ENCODE measurements at places on chromosomes 3 and 15. TPM values are rescaled to one million over a fixed set of nuclear protein-coding genes. Genes with fewer than 3 reads are reported as not detected.

- DNase-seq, result no peak
Measured at GRCh38 chr15:32099956-32100684, 69.8 kb downstream of the CHRNA7 start.

GRCh38 chr3:111989061-111989678 lies 9.6 kb upstream of the TAGLN3 start:
- DNase-seq, result no peak

DNA sequence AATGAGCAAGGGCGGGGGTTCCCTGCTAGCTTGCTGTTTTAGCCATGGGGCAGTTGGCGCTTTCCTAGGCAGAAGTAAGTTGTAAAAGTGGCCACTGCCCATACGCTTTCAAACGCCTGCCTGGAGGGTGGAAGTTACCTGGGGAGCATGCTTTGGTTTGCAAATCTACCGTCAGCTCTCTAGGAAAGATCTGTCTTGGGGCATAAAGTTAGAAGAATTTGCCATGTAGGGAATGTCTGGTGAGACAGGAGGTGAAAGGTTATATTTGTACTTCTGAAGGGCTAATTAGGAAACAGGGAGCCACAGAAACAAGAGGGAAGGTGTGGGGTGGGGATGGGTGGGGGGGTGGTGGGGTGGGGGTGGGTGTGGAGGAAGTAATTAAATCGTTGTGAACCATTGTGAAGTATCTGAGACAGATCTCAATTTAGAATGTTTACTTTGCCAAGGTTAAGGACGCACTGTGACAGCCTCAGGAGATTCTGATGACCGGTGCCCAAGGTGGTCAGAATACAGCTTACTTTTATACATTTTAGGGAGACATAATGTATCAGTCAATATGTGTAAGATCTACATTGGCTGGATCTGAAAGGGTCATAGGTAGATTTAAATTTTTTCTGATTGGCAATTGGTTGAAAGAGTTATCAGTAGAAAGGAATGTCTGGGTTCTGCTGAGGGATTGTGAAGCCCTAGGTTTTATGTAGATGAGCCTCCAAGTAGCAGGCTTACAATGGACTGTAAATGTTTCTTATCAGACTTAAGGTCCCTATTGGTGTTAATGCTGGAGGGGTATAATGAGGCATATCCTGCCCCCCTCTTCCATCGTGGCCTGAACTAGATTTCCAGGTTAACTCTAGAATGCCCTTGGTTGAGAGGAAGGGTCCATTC lies 62.0 kb upstream of the GCNT3 start:
- DNase-seq, result no peak

- no peak for DNase-seq
Measured at GRCh38 chr3:58129041-58129770, 81.6 kb downstream of the DNASE1L3 start.

DNA sequence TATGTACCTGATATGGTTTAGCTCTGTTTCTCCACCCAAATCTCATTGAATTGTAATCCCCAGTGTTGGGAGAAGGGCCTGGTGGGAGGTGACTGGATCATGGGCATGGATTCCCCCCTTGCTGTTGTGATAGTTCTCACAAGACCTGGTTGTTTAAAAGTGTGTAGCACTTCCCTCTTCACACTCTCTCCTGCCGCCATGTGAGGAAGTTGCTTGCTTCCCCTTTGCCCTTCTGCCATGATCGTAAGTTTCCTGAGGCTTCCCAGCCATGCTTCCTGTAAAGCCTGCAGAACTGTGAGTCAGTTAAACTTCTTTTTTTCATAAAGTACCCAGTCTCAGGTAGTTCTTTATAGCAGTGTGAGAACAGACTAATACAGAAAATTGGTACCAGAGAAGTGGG lies 93.1 kb downstream of the C3orf70 start:
- DNase-seq, result no peak

GRCh38 chr15:57251941-57252340 lies 124.4 kb upstream of the CGNL1 start:
- DNase-seq, result no peak

- DNase-seq, result no peak
Measured at GRCh38 chr3:7713724-7714123, 787.9 kb upstream of the LMCD1 start.

DNA sequence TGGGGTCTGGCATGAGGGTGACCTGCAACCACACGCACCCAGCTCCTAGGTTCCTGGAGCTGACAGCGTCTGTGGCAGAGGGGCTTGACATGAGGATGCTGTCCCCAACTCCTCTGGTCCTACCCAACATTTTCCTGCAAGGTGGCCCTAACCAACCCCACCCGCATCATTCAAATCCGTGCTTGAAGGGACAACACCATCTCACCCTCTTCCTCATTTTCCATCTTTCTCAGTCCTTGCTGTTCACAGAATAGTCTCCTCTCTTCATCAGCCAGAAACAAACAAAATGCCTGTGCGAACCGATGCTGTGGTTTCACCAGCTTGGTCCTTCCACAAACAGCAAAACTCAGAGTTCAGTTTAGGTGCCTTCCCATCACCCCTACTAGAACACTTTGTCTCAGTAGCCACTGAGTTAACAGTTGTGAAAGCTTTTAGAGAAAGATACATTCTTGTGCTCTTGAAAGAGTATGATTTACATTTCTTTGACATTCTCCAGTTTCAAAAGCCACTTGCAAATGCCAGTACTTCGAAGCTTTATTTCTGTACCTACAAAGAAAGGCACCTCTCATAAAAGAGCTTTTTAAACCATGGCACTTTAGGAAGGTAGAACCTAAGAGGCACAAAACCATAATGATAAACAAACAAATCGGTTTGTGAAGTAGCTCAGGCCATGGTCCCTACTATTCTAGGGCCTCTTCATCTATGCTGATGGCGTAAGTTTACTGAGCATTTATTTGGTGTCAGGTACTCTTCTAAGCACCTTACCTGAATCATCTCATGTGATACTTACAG lies 360.1 kb downstream of the SHQ1 start:
- DNase-seq, result no peak

- DNase-seq, result no peak
Measured at GRCh38 chr3:143011705-143012104, 10.3 kb downstream of the U2SURP start.

DNA sequence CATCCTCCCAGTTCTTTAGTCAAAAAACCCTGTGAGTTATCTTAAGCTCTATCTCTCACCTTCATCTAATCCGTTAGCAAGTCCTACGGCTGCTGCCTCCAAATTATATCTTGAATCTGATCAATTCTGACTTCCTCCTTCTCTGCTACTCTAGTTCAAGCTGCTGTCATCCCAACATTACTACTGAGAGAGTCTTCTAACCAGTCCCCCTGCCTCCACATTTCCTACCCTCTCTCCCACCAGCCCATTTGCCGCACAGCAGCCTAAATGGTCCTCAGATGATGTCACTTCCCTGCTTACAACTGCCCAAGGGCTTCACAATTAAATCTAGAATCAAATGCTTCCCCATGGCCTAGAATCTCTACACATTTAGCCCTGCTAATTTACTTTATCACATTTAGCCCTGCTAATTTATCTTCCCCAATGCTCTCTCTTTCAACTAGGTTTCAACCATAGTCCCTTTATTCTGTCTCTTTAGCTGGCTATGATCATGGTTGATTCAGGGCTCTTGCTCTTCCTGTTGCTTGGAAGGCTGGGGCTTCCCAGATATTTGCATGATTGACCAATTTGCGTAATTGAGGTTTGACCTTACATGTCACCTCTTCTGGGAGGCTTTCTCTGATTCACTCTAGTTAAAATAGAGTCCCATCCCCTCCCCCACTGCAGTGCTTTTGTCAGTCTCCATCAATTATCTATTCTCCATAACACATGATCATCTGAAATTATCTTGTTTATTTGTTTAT lies 11.0 kb upstream of the ARL14 start:
- no peak for DNase-seq

DNA sequence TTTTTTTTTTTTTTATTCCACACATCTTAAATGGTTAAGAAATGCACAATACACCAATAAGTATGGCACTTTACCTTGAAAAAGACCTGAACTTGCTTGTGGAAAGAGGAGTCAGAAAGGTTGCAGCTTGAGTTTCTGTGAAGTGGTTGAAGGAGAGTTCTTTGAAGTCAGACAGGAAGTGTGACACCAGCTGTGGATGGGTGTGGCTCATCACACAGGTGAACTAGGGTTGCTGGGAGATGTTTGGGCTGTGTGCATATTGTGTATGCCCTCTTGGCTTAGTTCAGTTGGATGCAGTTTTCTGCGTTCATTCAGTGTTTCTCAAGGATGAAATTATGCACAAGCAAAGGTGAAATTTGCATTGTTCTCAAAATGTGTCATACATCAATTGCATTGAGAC lies 6.3 kb downstream of the AEN start:
- DNase-seq, result no peak

DNA sequence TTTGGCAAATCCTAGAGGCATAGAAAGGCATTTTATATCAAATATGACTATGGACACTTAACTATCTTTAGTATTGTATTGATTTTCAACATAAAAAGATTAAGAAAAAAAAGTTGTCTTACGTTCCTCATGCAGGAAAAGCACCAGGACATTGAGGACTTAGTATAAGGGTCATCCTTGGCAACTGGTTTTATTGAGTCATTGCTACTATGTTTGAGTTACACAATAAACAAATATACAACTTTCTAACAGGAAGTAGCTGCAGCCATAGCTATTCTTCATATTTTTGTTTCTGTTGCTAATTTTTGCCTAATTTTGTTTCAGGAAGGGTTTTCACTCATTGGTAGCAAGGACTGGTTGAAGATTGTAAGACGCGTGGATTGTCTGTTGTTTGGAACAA lies 93.0 kb downstream of the NPTN start:
- DNase-seq, result no peak

DNA sequence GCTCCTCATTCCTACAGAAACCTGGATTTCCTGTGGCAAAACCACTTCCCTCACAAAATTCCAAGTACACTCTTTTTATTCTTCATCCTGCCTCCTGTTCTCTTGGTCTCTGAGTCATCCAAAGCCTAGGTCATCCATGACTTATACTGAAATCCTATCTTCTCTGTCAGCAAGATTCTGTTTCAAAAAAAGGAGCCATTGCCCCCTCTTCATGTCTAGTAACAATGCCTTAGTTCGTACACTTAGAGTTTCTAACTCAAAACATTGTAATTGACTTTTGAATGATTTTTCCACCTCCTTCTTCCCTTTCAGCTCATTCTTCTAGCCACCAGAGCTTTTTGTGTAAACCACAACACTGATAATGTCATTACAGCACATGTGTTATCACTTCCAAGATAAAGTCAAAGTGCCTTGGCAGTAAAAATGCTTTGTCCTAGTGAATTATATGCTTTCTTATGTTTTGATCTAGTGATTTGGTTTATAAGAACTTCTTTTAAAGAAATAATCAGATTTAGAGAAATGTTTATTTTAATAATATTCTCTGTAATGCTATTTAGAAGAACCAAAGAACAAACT lies 256.5 kb upstream of the NECTIN3 start:
- DNase-seq, result no peak

DNA sequence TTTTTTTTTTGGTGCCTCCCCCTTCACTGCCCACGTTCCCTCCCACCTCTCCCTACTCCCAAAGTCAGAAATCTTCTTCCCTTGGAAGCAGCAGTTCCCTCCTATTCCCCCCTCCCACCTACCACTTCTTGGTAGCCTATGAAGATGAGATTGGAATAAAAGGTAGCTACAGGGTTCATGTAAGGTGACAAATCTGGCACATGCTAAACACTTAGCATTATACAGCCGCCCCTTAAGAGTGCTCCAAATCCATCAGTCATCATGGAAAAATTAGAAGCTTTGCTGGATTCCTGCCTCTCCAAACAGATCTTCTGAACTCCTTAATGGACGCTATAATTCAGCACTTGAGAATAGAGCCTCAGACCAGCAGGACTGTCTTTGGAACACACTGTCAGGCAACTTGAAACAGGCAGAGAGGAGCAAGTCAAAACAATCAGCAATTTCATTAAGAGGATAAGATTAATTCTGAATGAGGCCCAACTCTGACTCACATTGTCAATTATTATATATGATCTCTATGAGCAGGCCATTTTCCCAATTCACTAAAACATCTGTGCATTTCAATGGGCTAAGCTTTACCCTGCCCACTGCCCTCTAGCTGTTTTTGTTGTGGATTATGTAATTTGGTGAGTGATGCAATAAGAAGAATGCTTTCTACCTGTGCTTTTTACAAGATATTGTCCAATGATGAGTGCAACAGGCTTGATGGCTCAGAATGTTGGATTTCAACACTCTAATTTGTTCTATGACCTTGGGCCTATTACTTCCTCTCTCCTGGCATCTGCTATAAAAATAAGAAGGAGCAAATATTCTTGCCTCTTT lies 34.6 kb upstream of the SPRED1 start:
- DNase-seq, result no peak

- peak; percentile 39 for DNase-seq
Measured at GRCh38 chr3:195209083-195209846, 61.7 kb downstream of the XXYLT1 start.

DNA sequence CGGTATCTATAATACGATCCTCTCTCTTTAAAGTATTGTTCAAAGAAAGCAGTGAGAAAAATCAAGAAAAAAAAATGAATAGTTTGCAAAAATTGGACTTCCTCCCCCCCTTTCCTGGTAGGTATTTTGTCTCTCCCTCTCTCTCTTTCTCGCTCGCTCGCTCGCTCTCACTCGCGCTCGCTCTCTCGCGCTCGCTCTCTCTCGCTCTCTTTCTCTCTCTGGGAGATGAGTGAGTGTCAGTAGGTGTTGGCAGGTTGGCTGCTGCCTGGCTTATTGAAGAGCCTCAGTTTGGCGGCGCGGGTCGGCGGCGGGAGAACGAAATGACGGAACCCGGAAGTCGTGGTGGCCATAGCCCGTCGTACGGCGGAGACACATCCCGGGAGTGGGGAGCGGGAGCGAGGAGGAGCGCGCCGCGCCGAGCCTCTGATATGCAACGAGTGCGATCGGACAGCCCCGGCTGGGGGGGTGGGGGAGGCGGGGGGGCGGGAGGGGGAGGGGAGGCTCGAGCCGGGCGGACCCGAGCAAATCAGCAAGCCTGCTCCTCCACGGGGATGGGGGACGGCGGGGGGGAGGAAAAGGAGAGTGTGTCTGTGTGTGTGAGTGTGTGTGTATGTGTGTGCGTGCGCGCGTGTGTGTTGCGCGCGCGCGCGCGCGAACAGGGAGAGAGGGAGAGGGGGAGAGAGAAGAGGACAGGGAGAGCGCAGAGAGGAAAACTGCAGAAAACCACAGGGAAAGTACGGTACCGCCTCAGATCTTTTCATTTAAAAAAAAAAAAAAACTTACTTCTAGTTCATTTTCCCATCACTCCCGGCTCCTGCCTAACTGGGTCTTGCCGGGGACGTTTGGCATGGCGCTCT lies at the start of gene MEIS2:
MEIS2 (minus strand) TSS at position 441 of the 857 bp plus-strand sequence. CDS start 1,083 bp downstream, outside the sequence.
- DNase-seq, result peak; percentile 92

- no peak for DNase-seq
Measured at GRCh38 chr15:94029495-94029894, 201.9 kb upstream of the MCTP2 start.

The THUMPD3 gene
- 40.3 TPM for total RNA-seq

The A4GNT gene
- not detected for total RNA-seq

The PRR20G gene
- not detected for total RNA-seq
